ENCODE measurements at places on chromosomes 6 and 20.

DNA sequence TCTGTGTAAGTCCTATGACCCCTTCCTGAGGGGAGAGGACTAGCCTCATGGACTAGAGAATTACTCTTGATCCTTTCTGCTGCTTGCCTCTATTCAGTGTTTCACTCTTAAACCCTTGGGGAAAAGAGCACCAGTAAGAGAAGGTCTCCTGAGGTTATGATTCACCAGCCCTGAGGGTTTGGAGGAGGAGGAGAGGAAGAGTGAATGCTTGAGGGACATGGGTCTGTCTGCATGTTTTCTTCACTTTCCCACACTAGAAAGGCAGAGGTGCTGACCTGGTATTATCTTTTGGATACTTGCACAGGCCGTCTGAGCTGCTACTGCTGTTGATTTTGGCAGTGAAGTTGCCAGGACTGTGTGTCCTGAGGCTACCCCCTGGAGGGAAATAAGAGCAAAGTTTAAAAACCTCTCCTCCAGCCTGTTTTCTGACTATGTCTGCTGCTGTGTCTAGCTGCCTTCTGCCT lies 78.3 kb downstream of the CD109 start:
- DNase-seq = no peak

DNA sequence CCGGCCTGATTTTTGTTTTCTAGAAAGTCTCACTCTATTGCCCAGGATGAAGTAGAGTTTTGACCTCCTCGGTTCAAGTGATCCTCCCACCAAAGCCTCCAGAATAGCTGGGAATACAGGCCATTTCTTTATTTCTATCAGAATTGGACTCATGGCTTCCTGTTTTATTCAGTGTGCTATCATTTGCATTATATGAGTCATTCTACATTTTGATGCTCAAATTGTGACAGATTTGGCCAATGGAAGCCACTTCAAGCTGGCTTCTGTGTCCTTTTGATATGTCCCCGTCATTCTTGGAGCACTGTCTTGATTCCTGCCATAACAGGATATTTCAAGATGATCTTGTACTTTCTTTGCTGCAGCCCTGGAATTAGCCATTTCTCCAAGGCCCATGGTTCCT lies 75.1 kb downstream of the CNBD2 start:
- DNase-seq = no peak

GRCh38 chr6:136964398-136964797 lies 42.3 kb downstream of the SLC35D3 start:
- no peak for DNase-seq

DNA sequence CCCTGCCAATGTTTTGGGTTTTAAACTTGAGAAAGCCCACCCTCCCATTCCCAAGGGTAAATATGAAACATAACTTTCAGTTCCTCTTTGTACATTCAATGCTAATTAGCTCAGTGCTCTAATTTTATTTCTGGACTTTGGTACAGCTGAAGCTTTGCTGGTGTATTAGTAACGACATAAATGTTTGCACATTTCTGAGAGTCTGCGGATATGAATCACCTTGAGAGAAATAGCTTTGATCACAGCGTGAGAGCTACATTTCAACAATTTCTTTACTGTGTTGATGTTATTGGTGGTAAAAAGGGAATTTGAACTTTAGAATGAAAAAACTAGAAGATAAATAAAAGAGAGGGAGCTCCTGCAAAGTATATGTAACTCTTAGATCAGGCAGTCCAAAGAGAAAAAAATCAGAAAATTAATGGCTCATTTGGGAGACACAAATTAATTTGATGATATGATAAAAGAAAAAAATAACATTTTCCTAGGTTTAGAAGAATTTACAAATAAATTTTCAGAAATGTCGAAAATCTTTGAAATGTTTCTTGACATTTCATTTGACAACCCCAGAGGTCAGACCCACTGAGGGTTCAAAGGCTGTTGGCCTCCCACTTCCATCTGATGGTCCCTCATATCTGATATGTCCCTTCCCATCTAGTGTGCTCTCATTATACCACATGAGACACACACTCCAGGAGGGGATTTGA lies 38.5 kb upstream of the CAP2 start:
- no peak for DNase-seq

DNA sequence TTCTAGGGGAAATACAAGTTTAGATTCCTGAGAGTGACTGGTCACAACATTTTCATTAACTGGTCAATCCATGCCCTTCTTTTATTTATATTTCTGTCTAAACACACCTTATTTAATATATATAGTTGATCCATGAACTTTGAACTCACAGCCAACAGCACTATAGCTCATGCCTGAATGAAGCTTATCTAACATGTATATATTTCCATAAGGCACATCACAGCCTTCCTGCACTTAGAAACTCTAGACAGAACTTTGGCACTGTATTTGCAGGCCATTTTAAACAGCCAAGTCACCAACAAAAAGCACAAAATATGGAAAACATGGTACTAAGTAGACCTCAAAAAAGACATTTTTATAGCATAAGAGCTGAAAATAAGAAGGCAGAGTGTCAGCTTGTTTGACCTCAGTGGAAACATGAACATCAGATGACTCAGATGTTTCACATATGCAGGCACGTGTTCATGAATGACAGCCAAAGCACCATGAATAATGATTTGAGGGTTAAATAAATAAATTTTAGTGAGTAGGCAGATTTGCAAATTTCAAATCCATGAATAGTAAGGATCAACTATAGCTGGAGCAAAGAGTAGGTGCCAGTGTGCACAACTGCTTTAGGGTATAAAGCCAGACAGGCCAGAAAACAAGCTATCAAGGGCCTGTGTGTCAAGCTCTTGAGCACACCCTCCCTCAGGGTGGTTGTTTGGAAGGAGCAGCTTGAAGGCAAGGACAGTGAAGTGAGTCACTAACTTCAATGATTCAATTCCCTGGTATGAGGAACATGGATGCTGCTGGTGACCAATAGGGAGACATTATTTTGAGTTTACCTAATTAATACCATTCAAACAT lies 88.9 kb upstream of the NT5E start:
- no peak for DNase-seq

DNA sequence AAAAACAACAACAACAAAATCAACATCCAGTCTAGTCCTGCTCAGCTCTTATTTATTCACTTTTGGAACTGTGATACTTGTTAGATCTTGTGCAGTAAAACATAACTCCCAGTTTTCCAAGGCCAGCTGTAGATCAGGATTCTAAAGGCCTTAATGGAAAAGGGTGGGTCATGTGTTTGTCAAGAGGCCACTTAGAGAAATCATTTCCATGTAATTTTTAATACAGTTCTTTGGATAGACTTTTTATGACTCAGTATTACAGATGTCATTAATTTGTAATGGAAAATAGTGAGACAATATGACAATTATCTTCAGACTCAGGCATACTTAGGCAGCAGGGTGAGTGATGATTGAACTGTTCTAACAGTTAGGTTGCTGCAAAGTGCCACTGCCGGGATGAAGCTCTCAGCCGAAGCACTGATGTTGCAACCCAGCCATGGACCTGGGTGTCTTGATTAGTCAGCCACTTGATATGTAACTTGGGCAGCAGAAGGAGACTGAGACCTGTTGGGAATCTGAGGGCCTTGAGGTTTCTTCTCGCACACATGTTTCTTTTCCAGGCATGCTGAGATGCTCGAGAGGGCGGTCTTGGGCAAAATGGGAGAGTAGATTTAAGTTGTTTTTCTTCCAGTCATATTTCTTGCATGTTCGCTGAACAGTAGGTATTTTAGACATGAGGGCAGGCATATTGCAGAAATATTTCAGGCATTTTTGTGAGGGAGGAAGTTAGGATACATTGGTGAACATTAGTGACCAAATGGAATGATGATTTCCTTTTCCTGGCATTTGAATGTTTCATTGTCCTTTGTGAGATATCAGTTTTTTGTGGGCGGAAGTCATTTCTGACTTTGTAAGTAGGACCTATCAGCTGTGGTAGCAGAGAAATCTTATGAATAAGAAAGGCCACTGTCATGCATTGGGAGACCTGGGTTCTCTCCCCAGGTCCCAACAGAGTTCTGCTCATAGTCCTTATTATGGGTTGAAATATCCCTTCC lies 52.3 kb downstream of the SLX4IP start:
- no peak for DNase-seq

DNA sequence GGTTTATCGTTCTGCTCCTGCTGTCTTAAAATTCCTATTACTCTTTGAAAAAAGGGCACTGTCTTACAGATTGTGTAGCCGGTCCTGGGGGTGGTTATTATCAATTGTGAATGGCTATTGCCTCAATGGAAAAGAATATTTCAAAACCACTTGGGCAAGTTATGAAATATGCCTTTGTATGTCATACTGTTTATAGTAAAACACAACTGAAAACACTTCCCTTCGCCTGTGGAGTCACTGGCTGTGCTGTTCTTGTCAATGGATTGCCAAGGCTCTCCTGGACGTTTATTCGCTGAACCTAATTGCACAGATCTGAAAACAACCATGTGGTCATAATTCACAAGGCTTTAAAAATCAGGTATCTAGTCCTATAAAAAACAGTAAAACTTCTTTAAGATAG lies 47.8 kb upstream of the TAGAP start:
- no peak for DNase-seq

DNA sequence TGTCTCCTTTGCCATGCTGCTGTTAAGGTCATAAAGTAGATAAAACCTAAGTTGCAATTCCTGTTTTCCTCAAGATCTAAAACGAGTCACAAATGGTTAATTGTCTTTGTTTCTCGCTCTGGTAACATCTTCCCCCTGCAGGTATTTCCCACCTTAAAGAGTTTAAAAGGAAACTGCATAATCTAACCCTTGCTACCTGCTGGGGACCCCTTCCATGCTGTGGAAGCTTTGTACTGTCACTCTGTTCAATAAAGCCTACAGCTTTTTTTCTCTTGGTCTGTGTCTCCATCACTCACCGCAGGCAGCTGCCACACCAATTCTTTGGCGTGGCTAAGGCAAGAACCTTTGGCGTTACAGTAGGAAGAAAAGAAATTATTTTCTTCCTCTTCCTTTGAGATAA lies 117.7 kb upstream of the GJE1 start:
- no peak for DNase-seq

- no peak for DNase-seq
Measured at GRCh38 chr6:56335726-56336125, 88.3 kb upstream of the COL21A1 start.

DNA sequence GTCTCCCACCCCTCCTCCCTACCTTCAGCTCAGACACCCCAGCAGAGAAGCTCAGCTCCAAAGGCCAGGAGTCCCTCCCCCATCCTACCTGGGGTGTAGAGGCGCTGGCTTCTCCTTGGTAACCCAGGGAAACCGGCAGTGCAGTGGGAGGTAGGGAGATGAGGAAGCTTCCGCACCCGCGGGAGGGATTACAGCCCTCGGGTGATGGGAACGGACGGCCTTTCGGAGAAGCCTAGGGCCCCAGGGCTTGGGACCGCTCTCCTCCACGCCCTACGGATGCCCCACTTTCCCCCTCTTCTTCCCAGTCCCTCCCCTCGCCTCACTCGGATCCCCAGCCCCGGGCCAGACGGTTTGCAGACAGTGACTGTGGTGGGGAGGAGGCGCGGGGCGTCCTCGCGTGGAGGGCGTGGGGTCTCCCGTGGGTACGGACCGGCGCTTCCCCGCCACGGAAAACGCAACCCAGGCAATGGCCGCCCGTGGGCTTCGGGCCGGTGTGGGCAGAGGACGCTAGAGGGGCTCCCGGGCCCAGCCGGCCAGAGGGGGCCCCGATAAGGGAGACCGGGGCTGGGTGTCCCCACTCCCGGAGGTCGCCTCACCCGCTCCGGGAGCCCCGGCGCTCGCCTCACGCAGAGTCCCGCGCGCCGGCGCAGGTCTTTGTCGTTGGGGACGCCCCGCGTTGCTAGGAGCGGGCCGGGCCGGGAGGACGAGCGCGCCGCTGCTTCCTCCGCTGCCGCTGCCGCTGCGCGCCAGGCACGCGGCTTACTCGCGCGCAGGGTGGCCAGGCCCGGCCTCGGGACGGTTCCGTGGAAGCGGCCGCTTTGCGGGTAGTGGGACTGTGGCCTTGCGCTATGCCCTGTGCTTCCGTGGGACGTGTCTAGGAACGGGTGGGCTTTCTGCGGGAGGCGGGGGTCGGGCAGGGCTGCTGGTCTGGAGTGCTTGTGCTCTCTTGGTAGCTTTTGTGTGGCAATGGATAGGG lies 15.8 kb downstream of the AARS2 start:
- peak; percentile 43 for DNase-seq

- no peak for DNase-seq
Measured at GRCh38 chr6:132764370-132764769, 6.7 kb upstream of the VNN2 start.
